D341Med (cell line): ENCODE measurements at places on chromosomes 11 and 22.

GRCh38 chr11:62930157-62930556 lies 9.0 kb upstream of the CHRM1 start:
- no peak for DNase-seq

DNA sequence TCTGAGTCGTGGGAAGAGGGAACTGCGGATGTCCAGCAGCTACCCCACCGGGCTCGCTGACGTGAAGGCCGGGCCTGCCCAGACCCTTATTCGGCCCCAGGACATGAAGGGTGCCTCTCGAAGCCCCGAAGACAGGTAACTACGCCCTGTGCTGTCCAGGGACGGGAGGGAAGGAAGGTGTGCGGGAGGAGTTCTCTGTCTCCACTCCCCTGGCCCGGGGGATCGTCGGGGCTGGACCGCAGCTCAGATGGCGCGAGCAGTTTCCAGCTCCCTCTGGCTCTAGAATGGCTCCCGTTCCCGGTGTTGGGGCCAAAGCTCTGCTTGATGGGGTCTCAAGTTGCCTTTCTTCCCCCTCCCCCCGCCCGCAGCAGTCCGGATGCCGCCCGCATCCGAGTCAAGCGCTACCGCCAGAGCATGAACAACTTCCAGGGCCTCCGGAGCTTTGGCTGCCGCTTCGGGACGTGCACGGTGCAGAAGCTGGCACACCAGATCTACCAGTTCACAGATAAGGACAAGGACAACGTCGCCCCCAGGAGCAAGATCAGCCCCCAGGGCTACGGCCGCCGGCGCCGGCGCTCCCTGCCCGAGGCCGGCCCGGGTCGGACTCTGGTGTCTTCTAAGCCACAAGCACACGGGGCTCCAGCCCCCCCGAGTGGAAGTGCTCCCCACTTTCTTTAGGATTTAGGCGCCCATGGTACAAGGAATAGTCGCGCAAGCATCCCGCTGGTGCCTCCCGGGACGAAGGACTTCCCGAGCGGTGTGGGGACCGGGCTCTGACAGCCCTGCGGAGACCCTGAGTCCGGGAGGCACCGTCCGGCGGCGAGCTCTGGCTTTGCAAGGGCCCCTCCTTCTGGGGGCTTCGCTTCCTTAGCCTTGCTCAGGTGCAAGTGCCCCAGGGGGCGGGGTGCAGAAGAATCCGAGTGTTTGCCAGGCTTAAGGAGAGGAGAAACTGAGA lies 1.4 kb downstream of the ADM start:
- peak; percentile 53 for DNase-seq

- DNase-seq = no peak
These were observed 84.3 kb downstream of the CCDC81 start for GRCh38 chr11:86459002-86459385.

DNA sequence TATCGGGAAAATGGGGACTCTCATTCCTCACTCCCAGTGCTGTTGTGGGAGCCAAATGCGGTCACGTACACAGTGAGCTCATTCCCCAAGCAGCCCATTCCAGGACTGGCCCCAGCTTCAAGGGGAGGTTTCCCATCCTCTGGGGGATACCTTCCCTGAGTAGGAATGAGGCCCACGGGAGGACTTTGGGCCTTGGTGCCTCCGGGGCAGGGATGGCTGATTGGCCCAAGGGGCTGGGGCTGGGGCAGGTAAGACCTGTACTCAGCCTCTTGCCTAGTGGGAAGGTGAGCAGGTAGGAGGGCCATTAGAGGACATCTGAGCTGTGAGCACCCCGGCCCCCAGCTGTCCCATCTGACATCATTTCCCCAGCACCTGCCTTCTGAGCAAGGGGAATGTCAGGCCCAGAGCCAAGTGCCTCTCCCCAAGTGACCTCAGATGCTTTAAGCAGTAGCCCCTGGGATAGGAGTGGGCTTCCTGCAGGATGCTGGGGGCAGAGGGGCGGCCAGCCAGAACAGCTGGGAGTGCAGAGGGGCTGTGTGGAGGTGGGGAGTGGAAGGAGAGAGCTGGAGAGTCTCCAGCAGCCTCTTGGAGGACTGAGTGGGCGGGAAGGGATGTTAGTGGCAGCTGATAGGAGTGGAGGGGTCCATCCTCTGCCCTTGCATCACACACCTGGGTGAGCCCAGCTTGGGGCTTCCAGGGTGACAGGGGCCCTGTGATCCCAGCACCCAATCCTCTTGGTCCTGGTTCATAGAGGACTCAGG lies 58.4 kb downstream of the CD82 start:
- peak; percentile 4 for DNase-seq

DNA sequence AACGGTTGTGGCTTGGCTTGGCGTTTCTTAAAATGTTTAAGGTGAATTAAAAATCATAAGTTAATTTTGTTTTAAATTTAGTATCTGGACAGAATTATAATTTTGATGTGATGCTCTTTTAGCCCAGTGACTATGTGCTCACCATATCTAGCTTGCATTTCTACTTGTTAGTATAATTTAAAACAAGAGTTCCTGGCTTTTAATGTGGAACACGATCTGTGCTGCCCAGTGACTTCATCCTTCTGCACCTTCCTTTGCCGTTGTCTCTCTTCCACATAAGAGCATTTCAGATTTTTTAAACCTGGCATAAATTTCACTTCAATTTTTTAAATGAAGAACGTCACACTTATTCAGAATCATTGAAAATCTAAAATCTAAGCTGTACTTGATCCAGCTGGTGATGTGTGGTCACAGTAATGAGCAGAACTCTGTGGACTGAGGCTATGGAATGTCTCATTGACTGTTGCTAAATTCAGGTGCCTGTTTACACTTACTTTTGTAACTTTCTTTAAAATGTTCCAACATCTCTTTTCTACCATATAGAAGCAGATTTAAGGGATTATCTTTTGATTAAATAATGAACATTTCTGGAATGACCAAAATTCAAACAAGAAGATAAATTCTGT lies 75.4 kb upstream of the ADSL start:
- no peak for DNase-seq

DNA sequence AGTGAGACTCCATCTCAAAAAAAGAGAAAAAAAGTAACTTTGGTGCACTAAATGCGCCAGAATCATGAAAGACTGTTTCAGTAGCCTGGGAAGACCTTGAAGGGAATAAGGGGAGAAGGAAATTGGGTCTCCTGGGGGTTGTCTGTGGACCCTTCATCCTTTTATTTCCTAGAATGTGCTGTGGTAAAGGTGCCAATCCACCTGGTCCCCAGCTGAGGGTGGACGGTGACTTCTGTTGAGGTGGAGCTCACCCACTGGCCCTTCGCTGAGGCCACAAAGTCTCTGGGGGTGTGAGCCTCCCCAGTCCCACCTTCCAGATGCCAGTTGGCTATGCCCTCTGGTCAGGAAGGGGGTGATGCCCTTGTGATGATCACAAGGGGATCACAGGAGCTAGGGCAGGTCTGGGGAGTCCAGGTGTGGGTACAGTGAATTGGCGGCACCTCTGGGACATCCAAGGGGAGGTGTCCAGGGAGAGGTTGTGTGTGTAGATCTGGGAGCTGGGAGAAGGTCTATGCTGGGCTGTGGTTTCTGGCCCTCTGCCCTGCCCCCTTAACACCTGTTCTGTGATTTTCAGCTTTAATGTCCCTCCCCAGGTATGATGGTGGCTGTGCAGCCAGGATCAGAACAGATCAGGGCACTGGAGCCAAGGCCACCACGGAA lies 34.2 kb upstream of the LMO1 start:
- no peak for DNase-seq

- no peak for DNase-seq
These were observed 351.8 kb downstream of the BUD13 start for GRCh38 chr11:116420770-116421528.

DNA sequence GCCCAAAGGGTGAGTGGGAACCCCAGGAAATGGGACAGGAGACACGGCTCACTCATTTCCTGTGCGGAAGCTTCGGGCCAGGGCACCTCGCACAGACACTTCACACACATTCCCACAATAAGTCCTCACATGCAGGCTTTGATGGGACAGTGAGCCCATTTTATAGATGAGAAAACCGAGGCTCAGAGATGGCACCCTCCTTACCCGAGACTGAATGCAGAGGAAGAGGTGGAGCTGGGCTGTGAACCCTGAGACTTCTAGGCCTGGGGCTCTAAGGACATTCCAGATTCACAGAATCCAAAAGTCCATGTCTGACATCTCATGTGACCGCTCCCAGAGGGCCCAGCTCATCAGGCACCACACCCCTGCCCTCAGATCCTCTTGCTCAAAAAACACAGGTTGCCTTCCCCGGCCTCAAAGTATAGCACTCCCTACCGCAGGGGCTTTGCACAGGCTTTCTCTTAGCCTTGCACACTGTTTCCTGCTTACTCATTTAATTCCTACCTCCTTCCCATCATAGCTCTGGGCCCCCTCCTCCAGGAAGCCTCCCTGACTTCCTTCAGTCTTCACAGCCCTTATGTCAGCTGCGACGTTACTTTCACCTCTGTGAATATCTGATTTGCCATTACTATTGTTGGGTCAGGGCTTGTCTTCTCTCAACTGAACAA lies 57.1 kb upstream of the TCF20 start:
- DNase-seq = no peak

- no peak for DNase-seq
These were observed 37.9 kb downstream of the GRIA4 start for GRCh38 chr11:105647780-105648179.

DNA sequence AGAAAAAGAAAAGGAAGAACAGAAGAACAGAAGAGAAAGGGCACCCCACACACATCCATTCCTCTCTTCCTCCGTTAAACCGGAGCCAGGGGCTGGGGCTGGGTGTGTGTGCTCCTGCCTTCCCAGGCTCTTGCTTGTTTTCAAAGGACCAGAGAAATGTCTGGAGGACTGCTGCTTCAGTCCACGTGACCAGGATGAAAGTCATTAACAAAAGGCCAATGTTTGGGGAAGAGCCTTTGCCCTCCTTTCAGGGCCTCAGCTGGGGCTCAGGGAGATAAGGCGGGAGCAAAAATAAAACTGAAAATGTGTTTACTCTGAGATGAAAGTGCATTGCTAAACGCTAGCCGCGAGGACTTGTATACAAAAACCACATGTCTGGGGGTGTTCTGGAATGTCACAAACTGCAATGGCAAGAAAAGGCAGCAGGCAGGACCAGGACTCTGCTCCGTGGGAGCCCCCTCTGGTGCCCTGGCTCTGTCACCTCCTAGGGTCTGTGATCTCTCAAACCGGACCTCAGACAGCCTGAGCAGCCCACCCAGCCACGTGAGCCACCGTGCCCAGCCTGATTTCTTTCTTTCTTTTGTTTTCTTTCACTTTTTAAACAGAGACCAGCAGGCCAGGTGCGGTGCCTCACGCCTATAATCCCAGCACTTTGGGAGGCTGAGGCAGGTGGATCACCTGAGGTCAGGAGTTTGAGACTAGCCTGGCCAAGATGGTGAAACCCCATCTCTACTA lies 31.6 kb upstream of the MYH9 start:
- DNase-seq = no peak

DNA sequence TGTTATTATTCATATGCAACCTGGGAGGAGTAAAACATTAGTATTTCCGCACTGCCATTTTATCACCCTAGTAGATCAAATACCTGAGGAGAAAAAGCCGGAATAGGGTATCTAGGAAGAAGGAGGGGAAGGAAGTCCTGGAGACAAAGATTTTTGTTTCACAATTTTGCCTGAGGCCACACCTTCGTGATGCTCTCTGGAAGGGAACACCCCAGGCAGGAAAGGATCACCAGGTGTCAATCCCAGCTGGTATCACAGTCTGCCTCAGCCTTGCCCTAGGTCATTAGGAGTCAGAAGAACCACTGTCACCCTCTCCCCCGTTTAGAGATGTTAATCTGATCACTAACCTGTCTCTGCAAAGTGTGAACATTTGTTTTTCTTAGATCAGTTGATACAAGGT lies 35.4 kb upstream of the IGSF9B start:
- no peak for DNase-seq

DNA sequence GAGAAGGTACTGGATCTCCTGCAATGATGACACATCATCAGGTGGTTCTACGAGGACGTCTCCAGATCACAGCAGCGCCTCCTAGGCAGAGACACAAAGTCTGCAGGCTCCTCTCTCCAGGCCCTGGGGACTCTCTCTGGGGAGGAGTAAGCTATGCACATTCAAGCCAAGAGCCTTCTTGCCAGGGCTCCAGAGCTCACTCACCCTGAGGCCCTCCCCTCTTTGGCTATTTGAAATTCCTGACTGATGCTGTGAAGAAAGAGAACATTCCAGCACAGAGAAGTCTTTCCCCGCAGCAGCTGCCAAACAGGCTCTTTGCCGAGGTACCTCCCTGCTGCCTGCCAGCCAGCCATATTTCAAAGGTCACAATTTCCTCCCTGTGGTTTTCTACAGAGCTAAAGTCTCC lies 204.9 kb downstream of the CSNK2A3 start:
- DNase-seq = no peak

- DNase-seq = peak; percentile 94
These were observed 669 bp downstream of the CDC42EP2 start for GRCh38 chr11:65315204-65315865.

DNA sequence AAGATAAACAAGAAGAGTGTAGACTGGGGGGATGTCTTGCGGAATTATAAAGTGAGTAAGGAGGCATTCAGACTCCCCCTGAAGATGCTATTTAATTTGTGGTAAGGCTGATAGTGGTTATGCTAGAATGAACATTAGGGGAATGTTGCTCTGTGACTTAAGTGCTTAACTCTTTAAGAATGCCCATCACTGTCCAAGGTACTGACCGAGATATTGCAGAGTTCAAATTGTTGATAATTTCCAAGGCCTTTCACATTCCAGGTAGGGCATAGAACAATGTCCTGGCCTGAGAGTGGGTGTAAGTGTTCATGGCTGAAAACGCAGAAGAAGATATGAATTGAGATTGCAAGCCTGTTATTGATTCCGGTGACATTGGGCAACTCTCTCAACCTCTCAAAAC lies 90.3 kb upstream of the SEZ6L start:
- DNase-seq = no peak

DNA sequence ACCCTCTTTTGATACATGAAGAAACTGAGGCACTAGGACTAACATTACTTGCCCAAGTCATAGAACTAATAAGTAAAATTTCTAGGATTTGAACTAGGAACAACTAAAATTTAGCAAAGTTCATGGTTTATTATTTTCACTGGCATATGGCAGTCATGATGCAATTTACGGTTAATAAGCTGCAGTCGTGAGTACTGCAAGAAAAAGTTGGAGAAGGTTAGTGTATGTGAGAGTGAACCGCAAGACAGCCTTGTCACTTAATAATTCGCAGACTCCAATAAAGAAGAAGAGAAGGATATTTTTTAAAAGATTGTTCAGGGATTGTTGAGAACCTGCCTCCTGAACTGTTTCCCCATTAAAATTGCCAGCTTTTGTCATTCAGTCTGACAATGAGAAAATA lies 663.4 kb upstream of the TENM4 start:
- no peak for DNase-seq

DNA sequence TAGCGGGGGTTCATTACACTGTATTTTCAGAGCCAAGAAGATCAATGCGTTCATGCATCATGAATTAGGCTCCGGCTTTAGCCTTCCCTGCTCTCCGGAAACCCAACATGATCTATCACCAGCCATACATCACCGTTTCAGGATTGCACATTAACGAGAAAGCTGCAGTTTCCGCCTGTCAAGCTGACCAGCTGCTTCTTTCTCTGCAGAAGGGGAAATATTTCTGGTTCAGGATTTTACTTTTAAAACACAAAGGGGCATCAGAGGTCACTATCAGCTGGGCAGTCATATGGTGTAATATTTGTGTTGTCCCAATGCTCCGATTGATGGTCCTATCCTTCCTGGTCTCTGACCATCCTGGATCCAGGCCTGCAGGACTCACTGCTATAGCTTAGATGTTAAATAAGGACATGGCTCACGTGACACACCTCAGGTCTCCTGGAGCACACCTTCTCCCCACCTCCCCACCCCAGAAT lies 21.4 kb upstream of the CADM1 start:
- no peak for DNase-seq
